Epithelial cell of proximal tubule (primary cell): ENCODE measurements at places on chromosomes 5 and 9. TPM values are rescaled to one million over a fixed set of nuclear protein-coding genes. Genes with fewer than 3 reads are reported as not detected.

The NRG2 gene
- total RNA-seq: 0.43 and 1.5 TPM in 2 replicates

The ACOT12 gene
- not detected in 2 replicates for total RNA-seq

The SLC1A1 gene
- total RNA-seq: 9.8 and 32.1 TPM in 2 replicates

The ADAMTSL1 gene
- 2.8 and 4.6 TPM in 2 replicates for total RNA-seq

- DNase-seq: no peak
These were observed 186.7 kb downstream of the C9orf50 start for GRCh38 chr9:129434187-129434586.

DNA sequence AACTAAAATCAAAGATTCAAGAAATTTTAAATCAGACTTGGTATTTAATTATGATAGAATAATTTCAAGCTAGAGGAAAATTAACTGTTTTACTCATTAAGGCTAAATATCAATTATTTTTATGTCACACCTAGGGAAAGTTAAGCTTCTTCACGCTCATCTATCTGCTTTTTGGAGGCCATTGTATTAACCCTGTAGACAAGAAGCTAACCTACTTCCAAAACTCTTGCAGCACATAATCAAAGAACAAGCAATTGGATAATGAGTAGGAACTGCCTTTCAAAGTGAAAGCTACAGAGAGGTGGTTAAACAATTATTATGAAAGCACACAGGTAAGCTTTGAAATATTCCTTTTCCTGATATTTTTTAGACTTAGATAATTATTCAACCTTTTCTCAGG lies 6.7 kb downstream of the EBF1 start:
- no peak for DNase-seq

GRCh38 chr5:137282216-137282615 lies 216.9 kb downstream of the SPOCK1 start:
- no peak for DNase-seq

DNA sequence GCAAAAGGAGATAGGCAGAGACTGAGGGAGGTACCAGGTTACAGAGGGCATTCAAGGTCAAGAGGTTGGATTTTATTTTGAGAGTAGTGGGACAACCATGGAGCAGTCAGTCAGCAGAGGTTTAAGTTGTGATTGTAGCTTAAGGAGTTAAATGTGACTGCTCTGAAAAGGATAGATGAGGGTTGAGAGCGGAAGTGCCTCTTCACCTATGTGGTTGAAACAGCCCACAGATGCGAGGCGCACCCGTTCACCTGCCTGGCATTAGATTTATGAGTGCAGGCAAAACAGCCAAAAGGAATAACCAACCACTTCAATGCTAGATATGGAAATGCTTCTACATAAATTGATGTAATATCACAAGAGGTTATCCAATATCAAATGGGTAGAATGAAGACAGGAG lies 8.4 kb downstream of the ZNF474 start:
- no peak for DNase-seq

- DNase-seq: no peak
These were observed 79.3 kb downstream of the CAMSAP1 start for GRCh38 chr9:135827866-135828580.

DNA sequence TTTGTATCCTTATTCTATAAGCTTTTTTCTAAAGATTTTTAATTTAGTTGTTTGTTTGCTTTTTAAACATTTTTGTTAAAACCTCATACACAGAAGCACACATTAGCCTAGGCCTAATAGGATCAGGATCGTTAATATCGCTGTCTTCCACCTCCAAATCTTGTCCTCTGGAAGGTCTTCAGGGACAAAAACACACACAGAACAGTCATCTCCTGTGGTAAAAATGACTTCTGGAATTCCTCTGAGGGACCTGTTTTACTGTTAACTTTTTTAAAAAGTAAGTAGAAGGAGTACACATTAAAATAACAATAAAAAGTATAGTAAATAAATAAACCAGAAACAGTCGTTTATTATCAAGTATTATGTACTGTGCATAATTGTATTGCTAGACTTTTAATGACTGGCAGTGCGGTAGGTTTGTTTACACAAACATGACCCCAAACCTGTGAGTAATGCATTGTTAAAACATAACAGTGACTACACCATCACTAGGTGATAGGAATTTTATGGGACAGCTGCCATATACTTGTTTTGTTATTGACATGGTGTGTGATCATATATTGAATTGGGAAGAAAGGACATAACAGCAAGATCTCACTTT lies 109.6 kb downstream of the ZCCHC7 start:
- DNase-seq: no peak

- no peak for DNase-seq
These were observed 394.9 kb downstream of the MED10 start for GRCh38 chr5:5983261-5983980.

DNA sequence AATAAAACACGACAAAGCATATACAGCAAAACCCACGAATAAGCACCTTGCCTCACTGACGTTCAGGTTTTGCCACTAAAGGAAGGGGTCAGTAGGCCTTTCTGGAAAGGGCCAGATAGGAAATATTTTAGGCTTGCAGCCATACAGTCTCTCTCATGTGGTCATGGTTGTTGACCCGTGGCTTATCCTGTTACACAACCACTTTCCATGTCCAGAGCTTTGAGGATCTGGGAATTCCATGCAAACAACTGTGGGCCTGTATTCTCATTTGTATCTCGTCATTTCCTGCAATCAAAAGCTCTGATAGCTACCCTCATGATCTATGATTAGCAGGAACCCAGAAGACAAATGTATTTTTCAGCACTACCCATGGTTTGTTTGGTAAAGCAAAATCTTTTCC lies 108.3 kb downstream of the DRD1 start:
- DNase-seq: no peak

DNA sequence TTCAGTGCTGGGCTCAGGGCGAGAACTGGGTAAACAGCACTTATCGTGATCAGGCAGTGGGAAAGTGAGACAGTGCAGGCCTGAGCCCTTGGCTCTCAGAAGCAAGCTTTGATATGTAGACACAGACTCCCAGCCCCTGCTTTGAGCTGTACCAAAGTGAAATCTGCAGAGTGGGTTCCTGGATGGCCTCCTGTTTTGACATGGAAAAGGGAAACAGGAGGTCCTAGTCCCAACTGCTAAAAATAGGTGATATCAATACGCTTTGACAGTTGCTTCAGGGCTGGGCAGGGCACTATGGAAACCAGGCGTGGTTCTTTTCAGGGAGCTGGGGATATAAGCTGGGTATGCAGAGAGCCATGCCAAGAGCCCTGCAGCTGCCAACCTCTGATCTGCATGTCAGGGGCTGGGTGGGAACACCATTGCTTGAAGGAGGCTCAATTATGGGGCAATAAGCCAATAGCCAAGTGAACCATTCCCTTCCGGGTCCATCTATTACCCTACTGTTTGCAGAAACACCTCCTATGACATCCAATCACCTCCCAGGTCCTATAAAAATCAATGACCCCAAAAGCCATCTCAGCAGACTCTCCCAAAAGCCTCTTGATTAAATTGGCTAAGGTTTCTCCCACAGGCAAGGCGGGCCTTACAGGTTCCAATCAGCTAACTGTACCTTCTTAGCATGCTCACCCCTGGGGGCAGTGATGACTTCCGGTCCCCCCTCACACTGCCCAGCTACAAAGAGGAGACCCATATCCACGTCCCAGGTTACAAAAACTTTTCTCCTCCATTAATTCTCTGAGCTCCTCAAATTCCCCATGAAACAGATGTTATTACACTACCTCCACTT lies 45.8 kb downstream of the EPB41L4B start:
- no peak for DNase-seq

DNA sequence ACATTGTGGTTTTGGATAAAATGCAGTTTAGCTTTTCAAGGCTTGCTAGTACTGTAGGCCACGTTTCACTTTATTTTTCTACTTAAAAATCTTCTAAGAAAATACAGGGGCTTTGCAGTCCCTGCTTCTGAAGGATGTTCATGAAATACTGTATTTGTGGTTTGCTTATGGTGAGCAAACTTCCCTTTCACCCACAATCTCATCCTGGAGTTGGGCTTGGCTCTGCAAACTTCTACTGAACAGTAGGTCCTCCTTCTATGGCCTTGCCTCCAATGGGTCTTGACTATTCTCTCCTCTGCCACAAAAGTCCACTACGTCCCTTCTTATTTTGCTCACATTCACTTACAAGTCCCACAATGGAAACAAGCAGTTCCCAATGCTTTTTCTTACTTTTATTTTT lies 502.7 kb upstream of the KLF4 start:
- no peak for DNase-seq

DNA sequence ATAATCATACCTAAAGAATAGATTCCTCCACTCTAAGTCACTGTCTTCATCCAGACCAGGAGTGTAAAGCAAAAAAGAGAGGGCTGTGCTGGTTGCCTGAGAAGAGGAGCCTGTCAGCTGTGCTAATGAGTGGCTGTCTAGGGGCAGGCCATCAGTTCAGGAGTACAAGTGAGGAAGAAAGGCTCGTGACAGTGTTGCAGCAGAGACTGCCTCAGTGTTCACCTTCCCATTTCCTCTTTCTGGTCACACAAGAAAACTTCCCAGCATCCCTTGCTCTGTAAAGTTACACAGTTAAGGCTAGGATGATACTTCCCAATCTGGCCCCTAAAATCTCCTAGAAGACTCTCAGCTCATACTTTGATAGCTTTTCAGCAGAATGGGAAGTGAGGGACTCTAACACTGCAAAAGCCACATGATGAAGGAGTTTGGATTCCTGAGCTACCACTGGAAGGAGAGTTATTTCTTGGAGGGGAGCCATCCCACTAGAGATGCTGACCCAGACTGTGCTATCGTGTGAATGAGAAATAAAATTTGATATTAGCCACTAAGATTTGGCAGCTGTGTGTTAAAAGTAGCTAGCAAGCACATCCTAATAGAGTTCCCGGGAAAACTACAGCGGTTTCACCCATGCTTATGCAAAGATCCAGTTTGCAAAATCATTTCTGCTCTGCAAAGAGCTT lies 67.1 kb downstream of the ADAMTS12 start:
- DNase-seq: no peak

GRCh38 chr9:135474915-135475314 lies 4.7 kb upstream of the PPP1R26 start:
- no peak for DNase-seq

DNA sequence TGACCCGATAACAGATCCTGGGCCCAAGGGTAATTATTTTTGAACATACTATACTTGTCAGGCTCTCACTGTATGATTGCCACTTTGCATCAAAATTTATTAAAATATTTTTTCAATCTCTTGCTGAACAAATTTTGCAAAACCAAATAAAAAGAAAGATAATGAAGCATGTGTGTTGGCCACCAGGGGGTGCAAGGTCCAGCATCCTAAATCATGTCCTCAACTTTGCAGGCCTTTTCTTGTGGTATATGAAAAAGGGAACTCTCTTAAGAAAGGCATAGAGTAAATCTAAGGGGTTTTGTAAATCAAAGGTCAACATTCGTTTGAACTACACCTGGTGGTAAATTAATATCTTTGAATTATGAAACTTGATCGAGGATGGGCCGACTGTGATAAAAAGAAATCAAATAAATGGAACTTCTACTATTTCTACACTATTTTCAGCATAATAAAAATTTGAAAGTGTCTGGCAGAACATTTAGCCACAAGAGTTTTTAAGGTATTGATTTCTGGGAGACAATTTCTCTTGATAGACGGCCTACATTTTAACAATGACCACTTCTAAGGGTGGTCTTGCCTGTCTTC lies 676.5 kb downstream of the DMRTA1 start:
- DNase-seq: peak; percentile 4
